ENCODE measurements at places on chromosomes 7 and 10.

GRCh38 chr7:19690736-19691135 lies 18.1 kb downstream of the POLR1F start:
- no peak for DNase-seq

- no peak for DNase-seq
These were observed 1139.7 kb upstream of the CELF2 start for GRCh38 chr10:9877978-9878377.

- DNase-seq = no peak
These were observed 9.4 kb upstream of the ANKRD22 start for GRCh38 chr10:88861036-88861435.

DNA sequence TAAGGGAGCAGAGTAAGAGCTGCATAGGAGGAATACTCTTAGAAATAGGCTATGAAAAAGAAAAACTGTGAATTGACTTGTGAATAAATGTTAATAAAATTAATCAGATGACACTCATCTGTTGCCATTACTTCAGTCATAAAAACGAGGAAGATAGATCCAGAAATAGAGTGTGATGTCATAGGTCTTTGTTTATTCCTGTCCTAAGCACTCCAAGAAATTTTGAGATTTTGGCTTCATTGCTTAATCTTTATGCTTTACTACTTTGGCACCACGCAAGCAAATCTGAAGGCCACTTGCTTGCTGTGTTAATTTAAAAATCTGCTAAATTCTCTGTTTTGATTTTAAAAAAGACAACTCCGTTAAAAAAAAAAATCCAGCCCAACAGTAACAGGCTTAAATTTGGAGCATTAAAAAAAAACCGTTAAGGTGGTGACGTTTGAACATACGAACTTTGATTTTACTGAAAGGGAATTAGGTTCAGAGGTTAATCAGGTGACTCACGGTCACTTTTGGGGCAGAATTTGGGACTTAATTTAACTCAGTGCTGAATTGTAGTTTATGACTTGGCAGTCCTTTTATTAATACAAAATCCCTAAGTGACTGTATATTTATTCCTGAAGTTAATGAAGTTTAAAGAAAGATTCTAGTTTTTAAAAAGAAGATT lies 3.4 kb downstream of the IFRD1 start:
- no peak for DNase-seq

GRCh38 chr10:88243836-88244730 lies 339.0 kb downstream of the RNLS start:
- no peak for DNase-seq

- DNase-seq = no peak
These were observed 335.3 kb downstream of the GFRA1 start for GRCh38 chr10:115937768-115938056.

GRCh38 chr10:28769091-28769604 lies 91.8 kb downstream of the BAMBI start:
- no peak for DNase-seq

All from stimulated activated CD8-positive, alpha-beta memory T cell treated with anti-CD3 and anti-CD28 coated beads, Interleukin-7, amount 100 ng/mL, for 1 hour (primary cell).